ENCODE measurements at places on chromosomes 4 and X.

DNA sequence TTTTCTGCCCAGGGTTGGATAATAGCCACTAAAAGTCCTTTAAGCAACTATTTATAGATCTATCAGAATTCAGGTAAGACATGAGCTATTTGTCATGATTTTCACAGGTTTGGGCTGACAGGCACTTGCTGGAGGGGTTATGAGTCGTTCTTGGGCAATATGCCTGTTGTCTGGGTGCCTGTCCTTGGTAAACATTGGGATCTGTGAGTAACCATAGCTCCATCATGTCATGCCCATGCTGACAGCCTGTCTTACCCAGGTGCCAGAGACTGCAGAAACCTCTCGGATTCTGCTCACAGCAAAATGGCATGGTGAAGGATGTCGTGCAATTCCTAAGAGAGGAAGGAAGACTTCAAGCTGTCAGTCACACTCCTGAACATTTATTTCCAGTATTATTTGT is 116.0 kb upstream of the PUDP start:
- DNase-seq = no peak

DNA sequence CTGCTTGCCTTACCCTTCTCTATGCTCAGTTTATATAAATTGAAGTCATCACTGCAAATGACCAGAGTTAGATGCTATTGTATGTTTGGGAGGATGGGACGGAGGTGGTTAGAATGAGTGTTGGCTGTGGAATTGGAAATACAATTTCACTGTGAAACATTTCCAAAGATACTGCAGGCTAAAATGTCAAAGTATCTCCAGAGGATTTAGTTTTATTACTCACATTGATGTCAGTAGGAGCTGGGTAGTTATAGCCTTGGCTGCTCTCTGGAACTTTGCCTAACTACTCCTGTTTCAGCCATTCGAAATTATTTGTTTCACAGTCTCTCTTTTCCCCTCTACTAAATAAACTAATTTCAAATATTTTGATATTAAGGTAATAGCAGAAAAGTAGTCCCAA is 92.6 kb upstream of the PPP3CA start:
- no peak for DNase-seq

DNA sequence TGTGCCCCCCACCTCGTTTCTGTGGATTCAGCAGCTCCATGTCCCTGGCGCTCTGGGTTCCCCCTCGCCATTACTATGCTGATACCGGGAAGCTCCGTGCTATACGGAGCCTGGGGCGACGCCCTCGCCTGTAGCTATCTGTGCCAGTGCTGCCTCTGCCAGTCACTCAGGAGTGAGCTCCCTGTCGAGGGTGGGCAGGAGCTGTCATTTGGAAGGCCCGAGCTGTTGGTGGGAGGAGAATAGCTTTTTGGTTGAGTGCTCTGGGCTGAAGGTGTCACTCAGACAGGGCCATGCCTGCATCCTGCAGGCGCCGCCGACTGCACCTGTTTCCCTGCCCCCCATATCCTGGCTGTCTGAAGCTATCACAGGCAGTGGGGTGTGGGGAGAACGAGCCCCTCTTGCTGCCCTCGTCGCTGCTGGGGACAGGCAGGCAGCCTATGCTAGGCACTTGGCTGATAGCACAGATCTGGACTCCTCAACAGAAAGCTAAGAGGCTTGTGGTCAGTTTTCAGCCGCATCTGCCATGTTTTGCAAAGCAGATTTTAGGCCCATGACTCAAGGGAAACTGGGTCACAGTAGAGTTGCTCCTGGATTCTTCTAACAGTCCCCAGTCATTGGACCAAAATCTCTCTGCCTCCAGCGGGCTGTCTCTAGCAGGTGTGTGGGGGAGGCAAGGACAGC is 31.8 kb downstream of the CPLX1 start:
- DNase-seq = no peak

GRCh38 chrX:16103625-16104024 is 19.7 kb upstream of the GRPR start:
- no peak for DNase-seq

GRCh38 chrX:148681605-148682004 is 181.2 kb downstream of the AFF2 start:
- no peak for DNase-seq

GRCh38 chr4:77169481-77169880 is 12.5 kb downstream of the CCNG2 start:
- no peak for DNase-seq

GRCh38 chrX:103275947-103276567 is 493 bp downstream of the TCEAL5 start:
- DNase-seq = no peak

- DNase-seq = no peak
These were observed 706 bp downstream of the CHIC1 start for GRCh38 chrX:73563738-73564068.

DNA sequence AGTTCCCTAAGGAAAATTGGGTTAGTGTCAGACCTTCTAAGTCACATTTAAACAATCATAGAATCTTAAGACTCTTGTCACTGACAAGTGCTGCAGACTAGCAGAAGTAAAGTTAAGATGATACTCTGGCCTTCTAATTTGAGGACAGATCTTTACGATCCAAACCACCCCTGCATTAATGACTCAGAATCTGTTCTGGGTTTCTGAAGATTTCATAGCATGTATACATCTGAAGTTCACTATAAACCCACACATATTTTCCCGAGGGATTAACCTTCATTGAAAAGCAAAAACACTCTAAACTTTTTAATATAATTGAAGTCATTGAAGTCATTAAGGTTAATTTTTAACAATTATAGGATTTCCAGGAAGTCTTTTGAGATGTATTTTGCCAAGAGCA is 674.3 kb downstream of the IQCM start:
- no peak for DNase-seq

DNA sequence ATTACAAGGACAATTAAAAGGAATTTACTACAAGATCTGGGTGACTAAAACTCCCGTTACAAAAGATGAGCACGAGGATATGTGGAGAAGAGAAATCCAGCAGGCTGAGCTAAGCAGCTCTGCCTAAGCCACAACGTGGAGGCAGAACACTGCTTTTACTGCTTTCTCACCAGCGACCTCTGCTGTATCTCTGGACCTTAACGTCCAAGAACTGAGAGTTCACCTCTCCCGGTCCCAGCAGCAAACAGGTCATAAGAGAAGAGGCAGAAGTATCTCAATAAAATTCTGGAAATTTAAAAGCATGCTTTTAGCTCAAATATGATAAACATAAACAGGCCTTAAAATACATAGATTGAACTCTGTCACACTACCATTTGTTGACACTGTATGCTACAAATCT is 81.0 kb downstream of the ADGRA3 start:
- DNase-seq = no peak

DNA sequence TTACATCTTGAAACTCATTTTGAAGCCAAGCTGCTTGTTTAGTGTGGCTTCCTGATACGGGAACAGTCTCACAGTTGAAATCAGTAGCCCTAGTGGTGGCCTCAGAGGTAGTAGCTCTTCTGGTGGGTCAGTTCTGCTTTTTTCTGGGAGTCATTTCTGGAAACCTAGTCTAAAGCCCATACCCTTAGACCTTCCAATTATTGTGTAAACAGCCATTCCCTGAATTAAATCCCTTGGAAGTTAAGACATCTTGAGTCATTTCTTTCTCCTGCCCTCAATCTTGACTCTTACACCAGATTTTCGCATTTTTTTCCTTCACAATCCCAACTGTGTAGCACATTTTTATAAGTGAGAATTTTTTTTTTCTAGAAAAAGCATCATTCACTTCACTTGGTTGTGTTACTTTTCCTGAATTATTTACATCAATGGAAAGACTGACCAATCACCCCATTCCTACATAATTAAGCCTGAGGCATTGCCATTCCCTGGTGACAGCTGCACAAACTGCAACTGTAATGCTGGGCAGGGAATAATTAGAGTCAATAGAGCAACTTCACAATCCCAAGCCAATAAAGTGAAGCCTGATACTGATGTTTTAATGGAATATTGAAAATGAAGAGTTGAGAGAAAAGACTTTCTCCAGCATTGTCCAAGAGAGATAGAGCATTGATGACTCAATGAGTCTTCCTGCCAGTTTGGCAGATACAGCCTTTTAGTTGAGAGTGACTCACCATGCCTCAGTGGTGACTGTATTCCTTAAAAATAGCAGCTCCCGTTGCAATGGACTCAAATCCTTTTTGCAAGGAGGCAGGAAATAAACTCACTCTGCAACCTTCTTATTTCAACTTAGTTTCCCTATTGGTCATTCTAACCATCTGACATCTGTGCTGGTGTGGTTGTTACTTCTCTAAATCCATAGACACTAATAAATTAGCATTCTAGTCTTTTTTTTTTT is 13.0 kb upstream of the SEPSECS start:
- no peak for DNase-seq
